ENCODE measurements at places on chromosomes 6 and 20.

- no peak for DNase-seq
Measured at GRCh38 chr20:1622450-1622849, 2.6 kb upstream of the SIRPB1 start.

GRCh38 chr6:169216830-169217229 is 36.8 kb downstream of the THBS2 start:
- no peak for DNase-seq

- no peak for DNase-seq
Measured at GRCh38 chr6:145906144-145906543, 58.0 kb downstream of the SHPRH start.

GRCh38 chr6:90413867-90414266 is 117.2 kb upstream of the BACH2 start:
- DNase-seq = no peak

DNA sequence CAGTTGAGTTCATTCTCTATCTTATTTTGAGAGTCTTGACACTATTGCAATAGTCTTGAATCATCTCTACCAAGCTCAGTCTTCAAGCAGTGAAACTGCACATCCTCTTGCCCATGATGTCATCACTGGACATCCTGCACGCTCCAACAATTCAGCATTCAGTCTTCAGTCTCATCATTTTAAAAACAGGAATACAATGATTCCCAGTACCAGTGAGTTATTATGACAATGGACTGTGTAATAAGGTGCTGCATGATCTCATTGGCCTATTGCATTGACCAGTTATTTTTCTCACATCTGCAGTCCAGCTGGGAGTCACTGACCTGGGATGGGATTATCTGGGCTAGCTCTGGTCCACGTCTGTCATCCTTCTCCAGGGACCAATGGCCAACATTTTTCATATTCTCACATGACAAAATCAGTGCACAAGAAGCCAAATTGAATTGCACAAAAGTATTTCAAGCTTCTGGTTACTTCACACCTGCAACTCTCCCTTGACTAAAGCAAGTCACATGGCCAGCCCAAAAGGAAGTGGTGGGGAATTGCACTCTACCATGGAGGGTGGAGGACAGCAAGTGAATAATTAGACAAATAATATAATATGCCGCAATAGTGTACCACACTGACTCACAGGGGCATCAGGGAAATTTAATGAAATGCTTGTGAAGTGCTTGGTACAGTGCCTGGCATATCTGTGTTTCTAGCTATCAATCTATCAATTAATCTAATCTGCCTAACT is 6.4 kb upstream of the CST2 start:
- no peak for DNase-seq

DNA sequence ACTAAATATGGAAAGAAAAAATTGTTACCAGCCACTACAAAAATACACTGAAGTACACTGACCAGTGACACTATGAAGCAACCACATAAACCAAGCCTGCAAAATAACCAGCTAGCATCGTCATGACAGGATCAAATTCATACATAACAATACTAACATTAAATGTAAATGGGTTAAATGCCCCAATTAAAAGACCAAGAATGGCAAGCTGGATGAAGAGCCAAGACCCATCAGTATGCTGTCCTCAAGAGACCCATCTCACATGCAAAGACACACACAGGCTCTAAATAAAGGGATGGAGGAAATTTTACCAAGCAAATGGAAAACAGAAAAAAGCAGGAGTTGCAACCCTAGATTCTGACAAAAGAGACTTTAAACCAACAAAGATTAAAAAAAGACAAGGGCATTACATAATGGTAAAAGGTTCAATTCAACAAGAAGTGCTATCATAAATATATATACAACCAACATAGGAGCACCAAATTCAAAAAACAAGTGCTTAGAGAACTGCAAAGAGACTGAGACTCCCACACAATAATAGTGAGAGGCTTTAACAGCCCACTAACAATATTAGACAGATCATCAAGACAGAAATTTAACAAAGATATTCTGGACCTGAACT is 104.8 kb downstream of the HACE1 start:
- DNase-seq = no peak

- DNase-seq = no peak
Measured at GRCh38 chr6:133369773-133370272, 128.7 kb downstream of the EYA4 start.

DNA sequence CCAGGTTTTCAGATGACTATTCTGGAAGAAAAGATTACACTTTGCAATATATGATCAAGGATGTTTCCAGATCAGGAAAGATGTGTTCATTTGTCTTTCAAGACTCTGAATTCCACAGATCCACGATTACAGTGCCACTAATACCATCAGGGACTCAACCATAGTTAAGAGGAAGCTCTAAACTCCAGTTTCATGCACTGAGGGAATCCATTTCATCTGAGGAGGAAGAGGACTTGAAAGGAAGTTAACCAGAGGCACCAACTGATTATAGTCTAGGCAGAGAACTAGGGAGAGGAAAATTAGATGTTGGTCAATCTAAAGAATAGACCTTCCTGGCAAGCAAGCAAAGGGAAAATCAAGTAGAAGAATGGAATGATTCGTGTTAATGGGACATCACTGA is 218.3 kb upstream of the PRDM1 start:
- no peak for DNase-seq

- no peak for DNase-seq
Measured at GRCh38 chr20:62056377-62056776, 9.3 kb downstream of the TAF4 start.

DNA sequence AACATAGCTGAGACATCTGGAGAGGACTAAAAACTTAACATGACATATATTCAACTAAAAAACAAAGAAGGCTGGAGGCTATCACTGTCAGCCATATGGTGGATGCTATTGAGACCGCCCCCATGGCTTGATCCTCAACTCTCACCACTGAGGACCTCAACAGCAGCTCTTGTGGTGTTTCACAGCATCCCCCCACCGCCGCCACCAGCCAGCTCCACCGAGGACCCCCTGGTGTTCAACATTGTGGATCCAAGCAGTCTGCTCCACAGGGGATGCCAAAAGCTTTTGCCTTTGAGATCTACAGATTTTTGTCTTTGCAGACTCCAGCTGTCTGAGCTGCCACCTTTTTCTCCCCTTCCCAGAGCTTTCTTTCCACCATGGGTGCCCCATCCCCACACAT is 64.6 kb downstream of the NUS1 start:
- DNase-seq = no peak

- DNase-seq = no peak
Measured at GRCh38 chr6:24719125-24719971, at the start of gene C6orf62. C6orf62 (minus strand) TSS chr6:24719154; CDS start chr6:24718668, 486 bp downstream.

GRCh38 chr6:34664256-34664971 is 32.2 kb downstream of the ILRUN start:
- peak; percentile 30 for DNase-seq

Data from NCI-H460 (cell line).